ENCODE measurements at places on chromosomes 2 and 18.

- DNase-seq: no peak
These were observed 85.2 kb downstream of the NDUFA10 start for GRCh38 chr2:239939736-239940483.

- no peak for DNase-seq
These were observed 55.0 kb upstream of the PKDCC start for GRCh38 chr2:41992671-41993434.

GRCh38 chr2:191666732-191667131 is 11.2 kb upstream of the NABP1 start:
- DNase-seq: no peak

- no peak for DNase-seq
These were observed 112.7 kb upstream of the CTDP1 start for GRCh38 chr18:79566771-79567431.

DNA sequence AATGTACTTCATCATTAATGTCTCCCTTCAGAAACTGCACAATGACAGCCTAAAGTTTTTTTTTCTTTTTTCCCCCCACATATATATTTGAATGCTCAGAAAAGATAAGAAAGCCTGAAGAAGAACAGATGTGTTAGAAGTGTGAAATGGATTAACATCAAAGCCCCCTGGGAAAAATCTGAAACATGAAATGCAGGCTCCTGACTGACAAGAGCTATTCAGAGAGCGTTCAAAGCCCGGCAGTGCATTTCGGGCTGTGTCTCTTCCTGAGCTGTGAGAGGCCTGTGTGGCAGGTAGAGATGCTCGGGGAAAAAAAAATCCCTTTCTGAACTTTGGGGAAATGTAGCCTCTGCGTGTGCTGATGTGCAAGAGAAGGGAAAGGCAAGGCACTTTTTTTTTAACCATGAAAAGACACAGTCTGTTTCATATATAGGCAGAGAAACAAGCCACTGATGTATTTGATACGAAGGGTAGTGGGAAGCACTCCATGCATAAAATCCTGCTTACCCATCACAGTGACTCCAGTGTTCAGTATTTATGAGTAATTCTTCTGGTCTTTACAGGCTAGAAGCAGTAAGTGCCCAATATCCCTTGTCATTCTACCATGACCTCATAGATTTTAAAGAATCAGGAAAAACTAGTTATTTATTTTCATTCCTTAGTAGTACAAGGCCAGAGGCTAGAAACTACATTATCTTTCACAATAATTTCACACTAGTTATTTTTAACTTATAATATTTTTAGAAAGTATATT is 1574.2 kb upstream of the PIK3C3 start:
- DNase-seq: no peak

DNA sequence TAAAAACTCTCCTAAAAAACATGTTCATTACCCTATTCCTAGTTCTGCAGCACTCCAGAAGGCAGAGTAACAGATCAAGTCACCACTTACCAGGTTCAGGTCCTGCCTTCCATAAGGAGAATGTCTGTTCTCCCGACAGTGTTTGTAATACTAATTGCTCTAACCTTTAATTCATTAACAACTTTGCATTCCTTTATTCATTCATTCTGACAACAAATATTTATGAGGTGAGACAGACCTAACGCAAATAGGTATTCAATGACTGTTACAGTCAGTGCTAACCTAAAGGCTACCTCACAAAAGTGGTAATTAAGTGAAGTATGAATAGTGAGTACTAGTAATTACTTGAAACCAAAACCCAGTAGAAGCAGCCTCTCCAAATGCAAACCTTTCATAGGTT is 224.0 kb downstream of the AFF3 start:
- DNase-seq: no peak

- DNase-seq: no peak
These were observed 391.2 kb upstream of the FSIP2 start for GRCh38 chr2:185347445-185347844.

GRCh38 chr2:37415128-37415820 is 70.8 kb downstream of the QPCT start:
- DNase-seq: no peak

DNA sequence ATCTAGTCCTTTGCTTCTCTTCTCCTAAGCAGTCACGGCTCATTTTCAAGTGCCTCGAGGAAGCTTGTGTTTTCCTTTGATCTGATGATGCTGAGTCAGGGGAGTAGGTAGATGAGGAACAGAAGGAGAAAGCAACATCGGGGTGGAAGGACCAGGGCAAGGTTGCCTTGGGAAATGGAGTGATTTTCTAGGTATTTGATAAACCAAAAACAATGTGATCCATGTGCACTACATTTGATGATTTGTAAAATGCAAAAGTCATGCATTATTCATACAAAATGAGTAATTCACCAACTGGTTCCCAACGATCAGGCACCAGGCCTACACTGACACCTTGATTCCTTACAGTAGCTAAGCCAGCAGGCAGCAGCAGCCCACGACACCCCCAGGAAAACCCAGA is 205.3 kb downstream of the ANAPC1 start:
- peak; percentile 49 for DNase-seq

- no peak for DNase-seq
These were observed 131.6 kb downstream of the BCL2 start for GRCh38 chr18:63187791-63188460.

GRCh38 chr2:32926708-32927084 is 20.1 kb upstream of the LTBP1 start:
- no peak for DNase-seq

- no peak for DNase-seq
These were observed 203.3 kb downstream of the LRP1B start for GRCh38 chr2:141927536-141927935.

GRCh38 chr2:151302404-151302803 is 12.9 kb upstream of the NMI start:
- no peak for DNase-seq

DNA sequence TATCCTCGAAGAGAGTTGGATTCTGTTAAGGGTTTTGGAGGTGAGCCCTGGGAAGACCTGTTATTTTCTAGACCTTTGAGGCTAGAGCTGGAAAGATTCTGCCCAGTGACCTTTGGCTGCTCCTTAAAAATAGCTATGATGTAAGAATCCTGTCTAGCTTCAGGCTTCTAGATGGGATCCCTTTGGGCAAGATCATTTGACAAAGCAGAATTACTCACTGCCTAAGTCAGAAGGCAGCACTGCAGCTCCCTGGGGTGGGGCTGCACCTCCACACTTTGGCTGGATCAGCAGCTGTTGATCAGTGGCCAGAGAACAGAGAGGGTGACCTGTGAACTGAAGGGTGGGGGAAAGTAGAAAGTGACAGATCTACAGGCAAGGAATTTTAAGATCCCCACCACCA is 103.8 kb downstream of the ASAP2 start:
- DNase-seq: no peak

GRCh38 chr18:3713708-3714107 is 263.7 kb downstream of the TGIF1 start:
- DNase-seq: no peak

GRCh38 chr2:172098650-172099471 is 3.8 kb downstream of the DLX2 start:
- no peak for DNase-seq

GRCh38 chr2:133644846-133645245 is 76.6 kb upstream of the NCKAP5 start:
- DNase-seq: no peak

- no peak for DNase-seq
These were observed 33.3 kb downstream of the TMEM37 start for GRCh38 chr2:119464981-119465380.

- DNase-seq: no peak
These were observed 43.0 kb upstream of the ACADL start for GRCh38 chr2:210268281-210268680.

DNA sequence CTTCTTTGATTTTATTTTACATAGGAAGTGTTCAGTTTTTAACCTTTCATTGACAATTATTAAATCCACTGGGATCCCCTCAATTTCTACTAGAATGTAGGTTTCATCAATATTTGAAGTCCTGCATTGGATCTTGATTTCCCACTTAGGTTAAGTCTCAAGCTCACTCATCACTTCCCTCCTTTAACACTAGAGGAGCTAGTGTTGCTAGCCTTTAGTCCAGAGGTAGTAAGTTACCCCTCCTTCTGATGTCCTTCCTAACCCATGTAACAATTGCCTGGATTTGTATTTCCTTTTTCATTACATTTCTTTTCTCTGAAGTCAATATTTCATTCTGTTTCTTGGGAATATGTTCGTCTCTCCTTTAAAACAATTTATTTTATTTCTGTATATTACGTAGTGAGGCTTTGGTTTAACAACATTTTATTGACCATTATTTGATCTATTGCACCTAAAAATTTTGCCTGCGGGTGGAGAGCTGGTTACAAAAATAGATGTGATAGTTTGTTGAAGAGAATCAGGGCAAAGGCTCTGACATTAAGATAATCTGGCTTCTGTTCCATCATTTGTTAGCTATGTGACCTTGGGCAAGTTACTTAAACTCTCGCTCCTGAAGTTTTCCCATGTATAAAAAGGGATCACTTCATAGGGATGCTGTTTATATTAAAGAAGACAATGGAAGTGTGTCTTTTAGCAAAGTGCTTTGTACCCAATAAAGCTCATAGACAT is 833.0 kb downstream of the SLC4A3 start:
- no peak for DNase-seq

DNA sequence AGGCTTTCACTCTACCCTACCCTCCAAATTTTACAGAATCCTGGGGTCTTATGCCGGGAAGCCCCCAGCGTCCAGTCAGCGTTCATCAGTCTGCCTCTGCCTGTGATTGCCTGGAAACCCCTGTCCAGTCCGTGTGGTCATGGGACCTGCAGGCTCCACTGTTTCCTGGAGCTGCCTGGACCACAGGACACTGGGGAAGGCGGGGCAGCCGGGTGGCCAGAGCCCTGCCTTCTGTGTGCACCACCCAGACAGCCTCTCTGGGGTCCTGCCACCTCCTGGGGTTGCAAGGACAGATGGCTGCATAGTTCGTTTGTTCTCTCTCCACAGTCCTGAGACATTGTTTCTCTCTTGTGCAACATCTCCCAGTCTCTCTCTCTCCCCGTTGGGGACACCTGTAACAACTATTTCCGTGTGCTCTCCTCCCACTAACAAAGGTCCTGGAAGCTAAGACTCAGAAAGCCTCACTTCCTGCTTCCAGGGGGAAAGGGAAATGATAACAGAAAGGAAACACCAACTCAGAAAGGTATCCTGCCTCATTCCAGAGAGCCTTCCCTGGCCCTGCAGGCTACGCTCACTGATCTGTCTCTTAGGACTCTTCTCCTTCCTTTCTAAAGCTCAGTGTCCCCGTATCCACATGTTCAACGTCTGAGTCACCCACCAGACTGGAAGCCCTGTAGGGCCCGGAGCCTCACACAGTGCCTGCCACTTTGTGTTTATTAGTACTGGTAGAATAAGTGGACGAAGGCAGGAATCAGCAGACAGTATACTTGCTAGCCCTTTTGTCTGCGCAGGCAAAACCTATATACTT is 192.8 kb upstream of the RAB12 start:
- DNase-seq: no peak

DNA sequence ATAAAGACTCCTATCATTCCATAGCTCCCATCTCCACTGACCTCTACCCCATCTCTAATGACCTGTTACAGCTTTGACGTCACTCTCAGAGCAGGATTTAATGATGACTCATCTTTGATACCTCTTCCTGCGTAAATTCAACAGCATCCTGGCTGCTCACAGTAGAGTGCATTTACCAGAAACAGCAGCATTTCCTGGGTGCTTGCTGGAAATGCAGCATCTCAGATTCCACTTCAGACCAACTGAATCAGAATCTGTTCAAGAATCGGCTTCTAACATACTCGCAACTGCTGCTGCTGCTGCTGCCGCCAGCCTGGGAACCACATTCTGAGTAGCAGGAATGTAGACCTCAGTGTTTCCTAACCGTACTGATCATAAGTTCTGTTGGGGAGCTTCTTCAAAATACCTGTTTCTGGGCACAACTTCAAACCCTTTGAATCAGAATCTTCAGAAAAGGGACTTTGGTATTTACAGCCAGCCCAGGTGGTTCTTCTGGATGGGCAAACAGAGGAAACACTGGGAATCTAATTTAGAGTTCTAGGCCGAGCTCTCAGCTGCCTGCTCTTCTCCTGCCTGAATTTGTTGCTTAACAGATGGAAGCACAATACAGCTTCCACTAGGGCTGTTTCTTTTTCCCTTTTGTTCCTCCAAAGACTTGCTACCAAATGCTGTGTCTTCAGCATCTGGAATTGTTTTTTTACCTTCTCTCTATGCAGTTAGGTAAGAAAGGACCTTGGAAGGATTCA is 241.4 kb downstream of the NCKAP5 start:
- no peak for DNase-seq

DNA sequence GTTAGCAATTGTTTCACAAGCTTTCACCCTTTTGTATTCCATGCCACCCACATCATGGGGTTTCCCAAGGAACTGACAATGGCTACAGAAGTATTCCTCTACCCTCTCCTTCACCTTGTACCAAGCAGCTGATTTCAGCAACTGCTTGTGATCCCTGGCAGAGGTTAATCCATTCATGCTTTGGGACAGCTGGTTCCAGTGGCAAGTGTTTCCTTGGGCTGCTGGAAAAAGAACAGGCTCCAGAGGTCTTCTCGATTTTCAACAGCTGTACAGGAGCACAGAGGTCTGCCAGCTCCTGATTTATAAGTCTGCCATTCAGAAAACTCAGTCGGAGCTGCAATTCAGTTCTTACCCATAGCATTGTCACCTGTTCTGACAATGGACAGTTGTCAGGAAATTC is 239.2 kb upstream of the CWC22 start:
- DNase-seq: no peak

DNA sequence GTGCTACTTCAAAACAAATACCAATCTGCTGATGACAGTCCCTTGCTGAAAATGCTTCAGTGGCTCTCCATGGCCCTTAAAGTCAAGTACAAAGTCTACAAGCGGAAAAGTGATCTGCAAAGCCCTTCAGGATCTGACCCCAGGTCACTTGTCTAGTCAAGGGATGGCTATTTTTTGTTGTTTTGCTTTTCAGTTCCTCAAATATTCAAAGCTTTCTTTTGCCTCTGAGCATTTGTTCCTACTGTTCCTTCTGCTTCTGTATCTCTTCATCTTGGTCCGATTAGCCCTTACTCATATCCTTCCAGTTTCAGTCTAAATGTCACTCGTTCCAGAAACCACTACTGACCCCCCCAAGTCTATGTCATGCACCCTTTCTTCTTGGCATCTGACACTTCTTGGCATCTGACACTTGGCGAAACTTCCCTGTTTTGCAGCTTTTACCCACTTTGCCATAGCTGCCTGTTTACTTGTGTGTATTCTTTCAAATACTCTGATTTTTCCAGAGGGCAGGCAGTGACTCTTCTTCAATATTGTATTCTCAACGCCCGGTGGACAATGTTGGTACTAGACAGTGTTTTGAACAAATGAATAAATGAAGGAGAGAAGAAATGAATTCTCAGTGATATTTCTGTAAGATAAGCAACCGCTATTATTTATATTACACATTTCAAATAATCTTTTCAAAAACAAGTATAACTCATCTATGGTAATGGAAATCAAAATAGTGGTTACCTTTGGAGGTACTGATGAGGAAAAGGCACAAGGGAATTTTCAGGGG is 175.9 kb upstream of the FN1 start:
- no peak for DNase-seq
